ENCODE measurements at places on chromosomes 7 and 10.
A peak's percentile ranks its signal among the peaks of the same experiment; 100 is the strongest.

- H3K27me3 ChIP-seq: no peaks in the 10 kb centered on the region
- no peak overlapping the region for H3K4me3 ChIP-seq
- H3K36me3 ChIP-seq: no peaks in the 10 kb centered on the region
- peak; percentile 98 for DNase-seq
Observed at GRCh38 chr7:76294344-76295024, 8.0 kb upstream of the HSPB1 start.

- H3K27me3 ChIP-seq: no peaks in the 10 kb centered on the region
- peaks cover 8% of the 10 kb centered on the region for H3K36me3 ChIP-seq
- no peak overlapping the region for H3K4me3 ChIP-seq
- H3K4me1 ChIP-seq: no peaks in the 10 kb centered on the region
- no peak overlapping the region for H3K27ac ChIP-seq
Observed at GRCh38 chr10:11853468-11853867, 30.3 kb downstream of the PROSER2 start.

DNA sequence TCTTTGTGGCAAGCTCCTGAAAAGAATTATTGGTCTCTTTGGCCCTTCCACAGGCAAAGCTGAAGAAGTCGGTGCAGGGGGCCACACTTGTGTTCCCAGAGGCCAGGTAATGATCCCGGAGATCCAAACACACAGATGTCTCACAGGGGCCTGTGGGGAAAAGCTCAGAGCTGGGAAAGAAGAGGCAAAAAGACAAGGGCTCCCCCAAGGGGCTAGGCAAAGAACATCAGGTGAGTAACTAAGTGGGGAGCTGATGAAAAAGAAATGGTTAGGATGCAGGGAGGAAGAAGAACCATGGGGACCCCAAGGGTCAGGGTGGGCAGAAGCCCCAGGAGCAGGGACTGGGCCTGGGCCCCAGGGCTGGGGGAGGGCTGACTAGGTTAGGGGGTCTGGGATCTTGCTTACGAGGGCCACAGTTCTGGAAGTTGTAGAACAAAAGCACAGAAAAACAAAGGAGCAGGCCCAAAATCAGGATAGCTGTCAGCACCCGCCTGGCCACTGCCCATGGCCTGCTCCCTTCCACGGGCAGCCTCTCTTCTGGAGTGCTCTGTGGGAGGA, 1.1 kb downstream of the KEL start:
- H3K36me3 ChIP-seq: no peaks in the 10 kb centered on the region
- H3K27me3 ChIP-seq: no peaks in the 10 kb centered on the region
- H3K4me3 ChIP-seq: no peak overlapping the region
- no peak for DNase-seq
- no peak overlapping the region for H3K27ac ChIP-seq

DNA sequence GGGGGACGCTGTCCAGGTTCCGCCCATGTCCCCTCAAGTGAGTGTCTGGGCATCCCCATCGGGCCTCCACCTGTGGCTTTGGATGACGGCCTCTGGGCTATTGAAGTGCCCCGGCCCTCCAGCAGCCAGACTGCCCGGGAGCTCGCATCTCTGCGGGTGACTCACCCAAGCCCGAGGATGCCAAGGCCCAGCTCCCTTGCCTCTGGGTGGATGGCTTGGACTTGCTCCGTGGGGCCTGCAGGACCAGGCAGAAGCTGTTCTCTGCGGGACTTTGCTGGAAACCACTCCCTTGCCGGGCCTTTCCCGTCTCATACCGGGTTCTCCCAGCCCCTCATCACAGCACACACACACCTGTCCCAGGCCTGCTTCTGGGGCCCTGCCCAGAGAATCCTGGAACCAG, 22.4 kb downstream of the DPYSL4 start:
- H3K4me3 ChIP-seq: no peak overlapping the region
- no peak overlapping the region for H3K27ac ChIP-seq
- H3K36me3 ChIP-seq: no peaks in the 10 kb centered on the region

- H3K27ac ChIP-seq: no peak overlapping the region
- no peaks in the 10 kb centered on the region for H3K27me3 ChIP-seq
- DNase-seq: no peak
Observed at GRCh38 chr7:133854739-133855138, 272.4 kb upstream of the LRGUK start.
